ENCODE measurements at places on chromosomes 7 and 10.

- no peak for DNase-seq
Observed at GRCh38 chr7:74236284-74236683, 17.9 kb downstream of the RFC2 start.

DNA sequence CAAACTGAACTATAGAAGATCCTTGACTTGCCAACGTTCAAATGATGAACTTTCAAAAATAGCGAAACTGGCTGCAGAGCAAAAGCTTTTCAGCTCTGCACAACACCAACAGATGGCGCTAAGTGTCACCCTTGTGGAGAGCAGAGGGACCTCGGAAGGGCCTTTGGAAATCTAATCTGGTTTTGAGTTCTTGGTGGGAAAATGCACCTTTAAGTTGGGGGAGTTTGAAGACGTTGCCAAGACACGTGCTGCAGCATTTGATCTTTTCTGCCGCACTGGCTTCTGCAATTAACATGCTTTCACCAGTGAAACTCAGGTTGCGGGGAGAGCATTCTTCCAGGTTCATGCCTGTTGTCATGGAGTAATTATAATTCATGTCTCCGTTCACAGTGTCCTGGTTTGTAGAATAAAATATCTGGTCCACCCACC, 26.3 kb upstream of the WDR11 start:
- DNase-seq: no peak

GRCh38 chr10:74121368-74121767, 29.3 kb downstream of the AP3M1 start:
- DNase-seq: no peak

DNA sequence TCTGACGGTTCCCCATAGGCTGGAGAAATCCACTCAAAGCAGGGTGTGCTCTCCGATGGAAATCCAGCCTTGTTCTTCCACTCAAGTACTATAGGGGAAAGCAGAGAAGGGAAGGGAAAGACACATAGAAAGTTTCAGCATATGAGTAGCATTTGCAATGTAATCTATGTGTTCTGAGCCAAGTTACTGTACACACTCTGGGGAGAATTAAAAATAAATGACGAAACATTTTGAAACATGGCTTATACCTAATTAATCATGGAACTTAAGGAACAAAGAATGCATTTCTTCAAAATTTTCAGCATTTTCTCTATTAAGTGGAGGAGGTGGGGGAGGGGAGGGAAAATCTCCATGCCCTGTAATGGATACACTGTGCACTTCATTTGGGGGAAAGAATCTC, 198.1 kb upstream of the HABP2 start:
- no peak for DNase-seq

DNA sequence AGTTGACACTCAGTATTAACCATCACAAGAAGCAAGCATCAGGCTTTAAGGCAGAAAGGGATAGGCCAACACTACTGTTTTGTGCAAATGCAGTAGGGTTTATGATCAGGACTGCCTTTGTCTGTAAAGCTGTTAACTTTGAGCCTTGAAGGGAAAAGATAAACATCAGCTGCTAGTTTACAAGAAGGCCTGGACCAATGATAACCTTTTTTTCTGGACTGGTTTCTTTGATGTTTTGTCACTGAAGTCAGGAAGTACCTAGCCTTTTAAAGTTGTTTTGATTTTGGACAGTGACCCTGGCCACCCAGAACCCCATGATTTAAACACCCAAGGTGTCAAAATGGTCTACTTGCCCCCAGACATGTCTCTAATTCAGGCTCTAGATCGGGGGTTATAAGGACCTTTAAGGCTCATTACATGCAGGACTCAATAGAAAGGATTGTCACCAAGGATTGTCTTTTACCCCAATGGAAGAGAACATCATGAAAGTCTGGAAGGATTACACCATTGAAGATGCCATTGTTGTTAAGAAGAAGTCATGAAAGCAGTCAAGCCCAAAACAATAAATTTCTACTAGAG, 50.1 kb downstream of the CROT start:
- no peak for DNase-seq

GRCh38 chr7:104767826-104768536, 246.0 kb upstream of the KMT2E start:
- DNase-seq: no peak

DNA sequence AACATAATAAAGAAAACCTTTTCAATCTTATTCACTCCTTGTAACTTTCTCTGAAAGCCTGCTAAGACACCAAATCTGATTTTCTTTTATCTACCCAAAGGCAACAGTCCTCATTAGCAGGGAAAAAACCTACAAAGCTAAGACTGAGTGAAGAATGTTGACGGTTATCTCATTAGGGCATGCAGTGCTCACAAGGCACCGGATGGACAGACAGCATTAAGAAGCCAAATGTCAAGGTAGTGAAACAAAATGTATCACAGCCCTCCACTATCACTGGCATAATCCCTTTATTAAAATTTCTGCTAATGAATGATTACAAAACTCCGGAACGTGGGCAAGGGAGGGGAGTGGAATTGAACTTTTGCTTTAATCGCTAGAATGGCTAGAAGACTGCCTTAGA, 442.8 kb downstream of the NEBL start:
- no peak for DNase-seq

GRCh38 chr10:18290651-18291313, 150.6 kb downstream of the CACNB2 start:
- no peak for DNase-seq

DNA sequence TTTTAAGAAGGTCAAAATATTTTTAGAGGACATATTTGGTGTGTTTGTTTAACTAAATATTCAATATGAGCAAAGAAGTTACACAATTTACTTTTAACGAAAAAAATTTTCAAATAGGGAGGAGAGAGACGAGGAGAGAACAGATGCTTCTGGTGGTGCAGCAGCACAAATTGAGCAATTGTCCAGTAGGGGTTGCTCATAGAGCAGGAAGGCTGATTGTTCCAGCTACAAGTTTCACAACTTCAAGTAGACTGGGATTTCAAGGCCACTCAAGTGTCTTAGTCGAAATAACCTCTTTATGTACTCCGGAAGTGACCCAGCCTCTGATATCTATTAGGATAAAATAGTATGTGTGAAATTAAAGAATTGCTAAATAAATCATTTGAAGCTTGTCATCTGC, 197.9 kb downstream of the HDAC9 start:
- no peak for DNase-seq
